ENCODE measurements at places on chromosomes 1 and 21.

DNA sequence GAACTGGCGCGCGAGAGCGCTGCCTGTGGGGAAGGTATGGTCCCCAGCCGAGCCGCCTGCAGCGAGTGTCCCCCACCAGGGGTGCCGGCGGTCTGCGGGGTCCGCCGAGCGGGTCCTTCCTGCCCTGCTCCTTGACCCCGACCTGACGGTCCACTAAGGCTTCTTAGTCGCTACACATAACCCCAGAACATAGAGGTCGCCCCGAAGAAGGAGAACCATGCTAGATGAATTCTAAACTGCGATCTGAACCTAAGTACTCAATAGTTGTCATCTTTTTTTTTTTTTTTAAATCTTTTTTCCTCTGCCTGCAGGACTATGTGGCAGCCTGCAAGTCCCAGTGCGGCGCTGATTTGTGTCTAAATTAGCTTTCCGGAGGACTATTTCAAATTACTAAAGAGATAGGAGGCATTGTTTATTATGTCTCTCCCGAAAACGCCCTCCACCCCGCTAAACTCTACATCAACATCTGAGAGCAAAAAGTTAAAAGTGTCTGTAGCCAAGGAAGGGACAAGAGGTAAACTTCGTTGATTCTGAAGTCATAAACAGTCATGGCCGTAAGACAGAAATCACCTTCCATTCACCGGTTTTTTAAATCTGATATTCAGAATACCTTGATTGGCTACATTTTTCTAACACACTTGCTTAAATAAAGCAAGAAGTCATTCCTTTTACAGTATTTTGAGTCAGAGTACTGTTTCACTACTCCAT is 476 bp downstream of the AXDND1 start:
- DNase-seq: no peak

DNA sequence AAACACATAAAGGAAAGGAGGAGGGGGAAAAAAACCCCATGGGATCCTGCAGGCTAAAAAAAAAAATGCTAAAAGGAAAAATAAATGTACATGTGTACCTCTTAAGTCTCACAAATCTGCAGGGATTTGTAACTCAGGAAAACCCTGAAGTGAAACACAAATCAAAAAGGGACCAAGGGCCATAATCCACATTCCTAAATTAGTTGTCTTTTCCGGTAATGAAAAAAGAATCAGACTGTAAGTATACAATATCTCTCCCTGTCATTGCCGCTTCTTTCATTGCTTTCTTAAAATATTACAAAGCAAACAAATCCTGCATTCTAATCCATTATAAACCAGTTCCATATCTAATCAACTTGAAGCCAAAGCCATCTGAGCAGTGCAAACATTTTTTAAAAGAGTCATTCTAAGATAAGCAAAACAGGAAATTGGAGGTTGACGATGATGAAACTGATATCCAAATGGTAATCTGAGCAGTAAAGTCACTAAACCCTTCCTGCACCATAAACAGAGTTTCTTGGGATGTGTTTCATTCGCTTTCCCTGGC is 58.7 kb upstream of the SIM2 start:
- no peak for DNase-seq

- no peak for DNase-seq
Measured at GRCh38 chr21:31107871-31108270, 69.6 kb upstream of the KRTAP19-8 start.

- DNase-seq: no peak
Measured at GRCh38 chr1:215192306-215192705, 109.8 kb downstream of the KCNK2 start.

GRCh38 chr1:8255712-8256111 is 62.2 kb upstream of the SLC45A1 start:
- no peak for DNase-seq

DNA sequence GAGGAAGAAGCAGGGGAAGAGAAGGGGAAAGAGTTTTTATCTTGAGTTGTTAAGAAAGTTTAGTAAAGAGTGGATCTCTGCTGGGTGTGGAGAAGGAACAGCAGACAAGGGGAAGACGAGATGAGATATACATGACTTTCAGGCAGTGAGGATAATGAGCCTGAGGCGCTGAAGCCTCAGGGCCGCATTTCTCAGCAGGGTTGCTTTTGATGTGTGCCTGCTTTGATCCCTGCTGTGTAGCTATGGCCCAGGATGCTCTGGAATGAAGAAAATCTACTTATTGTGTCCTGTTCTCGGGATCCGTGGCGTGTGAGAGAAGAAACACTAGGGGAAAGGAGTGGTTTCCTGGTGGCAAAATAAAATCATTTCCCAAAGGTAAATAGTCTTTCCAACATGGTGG is 15.1 kb upstream of the RPE65 start:
- no peak for DNase-seq

DNA sequence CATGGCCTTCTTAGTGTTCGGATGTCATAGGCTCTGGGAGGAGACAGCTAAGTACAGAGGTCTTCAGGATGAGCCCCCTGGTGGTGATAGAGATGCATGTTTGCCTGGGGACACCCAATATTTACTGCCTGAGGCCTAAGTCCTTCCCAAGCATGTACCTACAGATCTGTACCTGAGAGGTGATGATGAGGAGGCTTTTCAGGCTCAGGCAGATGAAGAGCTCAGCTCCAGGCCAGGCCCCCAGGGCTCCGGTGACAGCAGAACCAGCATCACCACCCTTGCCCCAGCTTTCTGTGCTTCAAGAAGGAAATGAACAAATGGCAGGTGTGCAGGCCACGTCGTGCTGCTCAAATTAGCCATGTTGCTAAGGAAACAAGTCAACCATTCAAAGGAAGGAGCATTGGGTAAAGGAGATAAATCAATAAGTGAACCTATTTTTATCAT is 21.1 kb downstream of the CACNA1E start:
- DNase-seq: no peak

- DNase-seq: no peak
Measured at GRCh38 chr1:40848530-40849189, 13.5 kb downstream of the CITED4 start.

DNA sequence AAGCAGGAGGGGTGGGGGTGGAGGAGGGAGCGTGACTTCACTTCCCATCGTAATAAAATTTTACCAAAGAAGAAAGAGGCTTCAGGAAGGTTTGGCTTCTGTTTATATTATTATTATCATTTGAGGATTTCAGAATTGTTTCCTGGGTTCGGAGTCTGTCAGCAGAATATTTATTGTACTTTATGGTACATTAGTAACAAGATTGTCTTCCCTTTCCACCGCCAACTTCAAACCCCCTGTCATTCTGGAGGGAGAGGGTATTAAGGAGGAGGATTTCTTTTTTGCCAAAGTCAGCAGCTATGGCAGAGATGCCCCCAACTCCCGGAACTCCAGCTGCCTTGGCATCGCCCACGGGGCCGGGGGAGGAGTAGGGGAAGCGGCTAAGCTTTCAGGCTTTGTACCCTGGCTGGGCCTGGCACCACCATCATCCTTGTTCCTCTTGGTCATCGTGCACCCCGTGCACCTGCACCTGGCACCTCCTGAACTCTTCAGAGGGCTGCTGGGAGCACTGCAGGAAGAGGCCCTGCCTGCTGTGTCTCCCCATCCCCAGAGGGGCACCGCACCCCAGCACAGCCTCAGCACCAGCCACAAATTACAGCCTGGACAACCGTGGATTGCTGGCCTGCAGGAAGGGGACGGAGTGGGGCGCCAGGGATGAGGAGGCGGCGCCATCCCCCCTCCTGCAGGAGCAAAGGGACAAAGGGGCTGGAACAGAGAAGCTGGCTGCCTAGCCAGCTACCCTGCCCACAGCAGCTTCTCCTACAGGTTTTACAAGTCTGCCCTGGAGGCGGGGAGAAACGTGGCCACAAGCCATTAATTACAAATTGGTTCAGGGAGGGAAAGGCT is 24.0 kb upstream of the PAX7 start:
- DNase-seq: no peak

DNA sequence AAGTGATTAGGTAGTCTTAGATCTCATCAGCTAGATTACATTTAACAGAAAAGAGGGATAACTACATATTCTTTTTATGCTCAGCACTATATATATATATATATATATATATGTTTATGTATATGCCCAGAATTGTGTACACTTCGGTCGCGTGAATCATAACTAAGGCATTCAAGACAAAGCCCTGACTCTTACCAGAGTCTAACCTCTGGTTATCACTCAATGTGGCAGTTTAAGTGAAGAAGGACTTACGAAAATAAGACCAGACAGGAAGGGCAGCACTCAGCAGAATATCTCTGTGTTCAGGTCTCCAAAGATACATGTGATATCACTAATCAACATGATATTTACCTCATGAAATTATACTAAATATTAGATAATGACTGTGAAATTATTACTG is 1326.7 kb downstream of the MRPL39 start:
- no peak for DNase-seq

DNA sequence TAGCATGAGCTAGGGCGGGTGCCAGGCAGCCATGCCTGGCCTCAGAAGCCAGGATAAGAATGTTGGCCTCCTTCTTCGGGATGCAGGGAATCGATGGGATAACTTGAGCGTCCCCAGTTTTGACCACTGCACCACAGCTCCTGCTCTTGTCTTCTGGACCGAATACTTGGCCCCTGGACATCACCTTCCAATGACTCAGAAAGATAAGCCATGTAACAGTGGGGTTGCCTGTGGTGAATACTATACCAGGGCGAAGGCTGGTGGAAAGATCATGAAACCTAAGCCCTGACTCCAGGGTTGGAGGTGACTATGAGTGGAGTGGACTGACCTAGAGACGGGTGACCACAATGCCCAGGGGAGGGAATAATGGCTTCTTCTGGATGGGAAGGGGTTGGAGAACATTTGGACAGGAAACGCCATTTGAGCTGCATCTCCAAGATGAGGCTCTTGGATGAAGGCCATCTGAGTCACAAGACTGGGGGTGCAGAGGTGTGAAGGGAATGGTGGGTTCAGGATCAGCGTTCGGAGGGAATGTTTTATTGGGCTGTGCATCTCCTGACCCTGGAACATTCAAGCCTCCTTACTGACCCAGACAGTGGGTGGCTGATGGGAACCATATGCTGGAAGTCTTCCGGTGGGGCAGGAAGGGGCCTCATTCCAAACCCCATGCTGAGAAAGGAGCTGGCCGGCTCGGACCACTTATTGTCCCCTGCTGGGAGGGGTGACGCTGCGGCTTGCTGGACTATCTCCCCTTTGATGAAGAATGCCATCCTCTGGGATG is 18.5 kb upstream of the KCNE2 start:
- DNase-seq: no peak

DNA sequence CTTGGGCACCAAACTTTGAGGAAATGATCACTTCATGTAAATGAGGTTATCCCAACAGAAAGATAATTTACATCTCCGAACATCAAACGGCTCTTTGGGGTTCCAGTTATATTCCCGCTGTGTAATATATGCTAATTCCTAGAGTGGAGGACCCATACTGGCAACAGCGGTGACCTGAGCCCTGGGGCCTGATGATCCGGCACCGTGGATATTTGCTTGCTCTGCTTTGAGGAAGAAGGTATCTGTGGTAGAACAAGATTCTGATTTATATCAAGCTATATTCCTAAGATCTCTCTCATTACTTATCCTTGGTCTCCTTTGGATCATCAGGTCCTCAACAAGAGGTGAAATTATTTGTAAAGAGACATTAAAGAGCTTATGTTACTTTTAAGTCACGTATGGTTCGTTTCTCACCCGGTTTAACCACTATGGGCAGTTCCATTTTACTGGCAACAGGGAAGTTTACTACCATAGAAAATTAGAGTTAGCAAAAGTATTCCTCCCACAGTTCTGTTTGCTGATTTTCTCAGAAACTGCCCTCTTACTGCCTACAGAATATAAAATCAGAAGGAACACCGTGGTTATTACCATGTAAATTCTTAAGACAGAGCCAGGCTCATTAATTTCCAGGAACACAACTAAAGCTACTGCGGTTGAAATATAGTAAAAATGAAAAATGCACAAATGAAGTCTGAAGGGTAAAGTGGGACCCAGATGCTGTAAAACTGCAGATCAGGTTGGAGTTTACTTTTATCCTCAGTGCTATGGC is 56.7 kb downstream of the MRPL39 start:
- no peak for DNase-seq

All from type B pancreatic cell (in vitro differentiated cells).